Esophagus squamous epithelium (tissue), 5 donors: ENCODE measurements at places on chromosomes 1 and 21. TPM values are rescaled to one million over a fixed set of nuclear protein-coding genes. Genes with fewer than 3 reads are reported as not detected.

Gene NLRP3
- 0.57 TPM for total RNA-seq

Gene POGK
- total RNA-seq, result 18.7 TPM

Gene INAVA
- total RNA-seq, result 68.9 TPM

Gene TGFBR3
- 119 TPM for total RNA-seq

Gene NFYC
- total RNA-seq, result 42.0 TPM

Gene SLC5A3
- 20.0 TPM for total RNA-seq

Gene SLC44A3
- 11.7 TPM for total RNA-seq

Gene FCRL2
- not detected for total RNA-seq

Gene TRPM2
- 6.9 TPM for total RNA-seq

Gene B4GALT3
- total RNA-seq, result 29.9 TPM

Gene LIPI
- total RNA-seq, result not detected

Gene CAMK2N1
- 12.8 TPM for total RNA-seq

Gene ZSWIM5
- 2.7 TPM for total RNA-seq

Gene KCNN3
- total RNA-seq, result 0.82 TPM

Gene SAMSN1
- 2.9 TPM for total RNA-seq

Gene ARTN
- 0.68 TPM for total RNA-seq

Gene FCGR3B
- total RNA-seq, result not detected

Gene SLC22A15
- 9.1 TPM for total RNA-seq

Gene AP4B1
- 10.0 TPM for total RNA-seq

Gene CLCA1
- total RNA-seq, result not detected

Gene CATSPERE
- total RNA-seq, result 0.23 TPM

Gene MAP3K6
- total RNA-seq, result 121 TPM

Gene CA6
- total RNA-seq, result not detected
